ENCODE measurements at places on chromosomes 1 and 21.

GRCh38 chr1:54864460-54865208, 22.4 kb downstream of the DHCR24 start:
- no peak for DNase-seq

DNA sequence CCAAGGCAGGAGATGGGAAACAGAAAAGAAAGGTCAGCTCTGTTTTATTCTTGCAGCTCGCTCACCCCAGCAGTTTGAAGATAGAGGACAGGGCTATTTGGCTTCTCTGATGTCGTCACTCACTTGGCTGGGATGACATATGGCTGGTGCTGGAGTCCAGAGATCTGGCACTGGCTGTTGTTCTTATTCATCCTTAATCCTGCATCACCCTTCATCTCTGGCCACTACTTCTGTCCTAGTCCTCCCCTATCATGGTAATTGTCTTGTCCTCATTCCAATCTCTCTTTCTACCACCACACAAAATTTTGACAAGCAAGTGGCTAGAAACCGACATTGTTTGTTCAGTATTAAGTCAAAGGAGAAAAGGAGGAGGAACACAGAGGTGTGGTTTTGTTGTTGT, 103.8 kb upstream of the PDE4B start:
- no peak for DNase-seq

DNA sequence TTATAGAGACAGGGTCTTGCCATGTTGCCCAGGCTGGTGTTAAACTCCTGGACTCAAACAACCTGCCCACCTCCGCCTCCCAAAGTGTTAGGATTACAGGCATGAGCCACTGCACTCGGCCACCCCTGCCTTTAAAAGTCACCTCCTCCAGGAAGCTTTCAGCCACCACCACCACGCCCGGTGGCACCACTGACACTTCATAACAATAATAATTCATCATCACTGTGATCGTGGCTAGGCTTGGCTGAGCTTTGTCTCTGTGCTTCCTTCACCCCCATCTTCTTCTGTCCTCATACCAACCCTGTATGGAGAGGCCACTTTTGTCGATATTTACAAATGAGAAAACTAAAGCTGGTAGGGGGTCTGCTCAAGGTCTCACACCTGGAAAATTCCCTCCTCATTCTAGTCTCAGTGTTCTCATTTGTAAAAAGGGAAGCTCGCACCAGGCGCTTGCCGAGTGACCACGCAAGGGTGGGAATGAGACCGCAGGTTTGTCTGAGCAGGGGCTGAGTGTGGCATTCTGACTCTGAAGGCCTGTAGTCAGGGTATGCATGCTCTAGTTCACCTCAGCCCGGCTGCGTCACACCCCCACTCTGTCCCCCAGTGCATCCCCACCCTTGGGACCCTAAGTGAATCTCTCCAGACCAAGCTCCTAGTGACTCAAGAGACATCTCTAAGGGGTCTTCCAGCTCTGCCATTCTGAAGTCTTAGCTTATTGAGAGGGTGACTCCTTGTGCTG, 12.9 kb upstream of the EPHA2 start:
- DNase-seq, result no peak

DNA sequence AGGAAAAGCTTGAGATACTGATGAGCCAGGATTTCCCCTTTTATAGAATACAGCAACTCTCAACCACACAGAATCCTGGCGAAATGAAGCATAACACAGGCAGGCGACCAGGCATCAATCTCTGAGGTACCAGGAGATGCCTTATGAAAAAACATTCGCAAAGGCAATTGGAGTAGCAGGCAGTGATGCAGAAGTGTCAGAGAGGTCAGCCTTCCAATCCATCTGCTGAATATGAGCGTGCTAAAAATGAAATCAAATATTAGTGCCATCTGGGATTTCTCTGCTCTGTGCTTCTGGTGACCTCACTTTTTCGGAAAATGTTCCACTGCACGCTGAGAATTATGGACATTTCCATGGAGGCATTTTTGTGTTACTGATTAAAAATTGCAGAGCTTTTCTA, 258.8 kb downstream of the VAV3 start:
- DNase-seq, result no peak

DNA sequence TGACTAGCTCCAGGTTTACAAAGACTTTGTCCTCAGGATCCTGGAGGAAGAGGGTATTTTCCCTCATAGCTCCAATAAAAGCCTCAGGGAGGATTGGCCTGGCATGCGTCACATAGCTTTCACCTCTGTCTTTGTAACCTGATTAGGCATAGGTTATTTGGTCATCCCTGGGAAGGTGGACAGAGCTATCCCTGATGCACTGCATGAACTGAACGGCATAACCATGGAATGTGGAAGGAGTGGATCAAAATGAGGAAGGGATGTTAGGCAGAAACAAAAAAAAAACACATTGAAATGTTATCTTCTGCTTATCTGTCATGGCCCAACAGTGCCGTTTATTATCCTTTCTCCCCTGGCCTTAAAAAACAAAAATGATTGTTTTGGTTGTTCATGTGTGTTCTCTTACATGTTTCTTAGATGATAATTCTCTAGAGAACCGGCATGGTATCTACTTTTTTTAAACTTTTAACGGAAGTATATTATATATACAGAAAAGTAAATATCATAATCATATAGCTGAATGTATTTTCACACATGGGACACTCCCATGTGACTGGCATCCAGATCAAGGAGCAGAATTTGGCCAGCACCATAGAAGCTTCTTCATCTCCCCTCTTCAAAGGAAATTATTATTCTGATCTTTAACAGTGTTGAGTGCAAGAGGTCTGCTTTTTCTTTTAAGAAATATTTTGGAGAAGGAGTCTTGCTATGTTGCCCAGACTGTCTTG, 85.3 kb downstream of the RPS6KC1 start:
- no peak for DNase-seq

DNA sequence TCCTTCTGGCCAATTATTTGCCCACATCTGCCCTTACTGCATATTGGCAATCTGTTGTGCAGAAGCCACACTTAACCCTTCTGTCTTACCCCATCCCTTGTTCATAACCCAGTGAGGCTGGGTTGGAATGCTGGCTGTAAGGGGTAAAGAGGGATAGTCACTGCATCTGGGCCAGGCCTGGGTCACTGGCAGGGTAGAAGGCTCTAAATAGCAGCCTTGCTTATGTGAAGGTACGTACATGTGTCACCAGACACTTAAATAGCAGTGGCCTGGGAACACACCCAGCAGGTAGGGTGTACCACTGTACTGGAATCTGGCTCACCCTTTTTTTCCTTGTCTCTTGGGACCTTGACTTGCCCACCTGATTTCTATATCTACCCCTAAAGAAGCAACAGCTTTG, 9.9 kb upstream of the TARS2 start:
- no peak for DNase-seq

GRCh38 chr1:45246760-45247159, 40.4 kb upstream of the ZSWIM5 start:
- no peak for DNase-seq

DNA sequence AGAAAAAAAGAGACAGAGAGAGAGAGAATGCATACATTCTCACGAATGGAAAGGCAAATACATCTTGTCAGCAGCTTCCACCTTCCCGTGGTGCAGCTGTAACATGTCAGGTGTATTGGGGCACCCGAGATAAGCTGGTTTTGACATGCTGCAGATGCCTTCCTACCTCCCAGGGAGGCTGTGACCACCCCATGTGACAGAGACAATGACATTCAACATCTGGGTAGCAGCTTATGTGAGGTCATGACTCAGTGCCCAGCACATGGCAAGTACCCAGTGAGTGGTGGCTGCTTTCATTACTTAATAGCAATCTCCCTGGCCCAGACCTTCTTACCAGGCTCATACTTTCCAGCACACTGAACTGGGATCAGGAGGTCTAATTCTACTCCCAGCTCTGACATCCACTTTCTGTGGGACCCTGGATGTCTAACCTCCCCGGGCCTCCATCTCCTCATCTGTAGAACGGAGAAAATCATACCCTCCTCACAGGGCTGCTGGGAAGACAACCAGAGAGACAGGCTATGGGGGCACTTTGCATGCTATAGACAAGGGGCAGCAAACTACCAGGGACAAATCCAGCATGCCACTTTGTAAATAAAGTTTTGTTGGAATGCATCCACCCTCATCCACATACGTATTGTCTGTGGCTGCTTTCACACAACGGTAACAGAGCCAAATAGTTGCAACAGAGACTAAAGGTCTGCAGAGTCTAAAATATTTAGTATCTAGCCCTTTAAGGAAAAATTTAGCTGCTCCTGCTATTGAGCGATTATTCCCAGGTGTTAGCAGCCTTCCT, 38.5 kb upstream of the ZBTB40 start:
- DNase-seq, result no peak

- no peak for DNase-seq
Measured at GRCh38 chr1:39531526-39531925, 40.1 kb downstream of the BMP8A start.

DNA sequence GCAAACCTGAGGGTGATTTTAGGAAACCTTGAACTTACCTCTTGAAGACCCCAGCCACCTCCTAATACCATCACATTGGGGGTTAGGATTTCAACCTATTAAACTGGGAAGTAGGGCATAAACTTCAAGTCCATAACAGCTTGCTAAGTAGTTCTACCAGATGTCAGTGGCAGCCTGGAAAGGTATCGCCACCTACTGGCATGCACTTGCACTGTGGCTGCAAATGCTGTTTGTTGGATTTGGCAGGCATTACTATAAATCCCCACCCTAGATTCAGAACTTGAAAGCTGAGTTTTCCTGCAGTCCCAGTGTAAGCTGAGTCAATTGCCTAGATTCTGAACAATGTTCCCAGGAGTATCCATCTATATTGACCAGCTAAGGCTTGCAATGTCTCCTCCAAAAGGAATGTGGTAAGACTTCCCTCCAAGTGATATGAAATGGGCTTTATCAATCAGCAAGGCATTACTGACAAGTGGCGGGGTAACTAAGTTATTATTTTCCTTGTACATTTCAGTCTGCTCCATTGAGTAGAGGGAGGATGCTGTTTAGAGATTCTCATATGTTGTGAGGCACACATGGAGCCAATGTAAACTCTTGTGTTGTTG, 474.5 kb downstream of the PTPRC start:
- DNase-seq, result peak; percentile 58

DNA sequence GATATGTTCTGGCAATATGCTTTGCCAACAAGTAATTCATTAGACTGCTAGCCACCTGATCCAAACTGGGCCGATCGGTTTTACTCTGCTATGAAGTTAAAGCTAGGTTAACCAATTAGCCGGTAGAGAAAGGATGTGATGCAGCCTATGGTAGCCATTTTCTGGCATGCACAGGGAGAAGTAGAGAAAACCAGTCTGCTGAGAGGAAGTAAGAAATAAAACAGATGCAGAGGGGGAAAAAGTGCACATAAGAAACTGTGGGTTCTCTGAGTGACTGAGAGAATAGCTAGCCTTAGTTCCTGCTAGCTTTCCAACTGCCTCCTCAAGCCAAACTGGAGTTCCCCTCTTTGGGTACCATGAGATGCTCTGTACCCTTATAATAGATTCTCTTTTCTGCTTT, 52.8 kb downstream of the ARID4B start:
- DNase-seq, result no peak

GRCh38 chr1:82371844-82372498, 571.2 kb downstream of the ADGRL2 start:
- DNase-seq, result no peak

- DNase-seq, result no peak
Measured at GRCh38 chr1:243916160-243916559, 66.1 kb upstream of the AKT3 start.

DNA sequence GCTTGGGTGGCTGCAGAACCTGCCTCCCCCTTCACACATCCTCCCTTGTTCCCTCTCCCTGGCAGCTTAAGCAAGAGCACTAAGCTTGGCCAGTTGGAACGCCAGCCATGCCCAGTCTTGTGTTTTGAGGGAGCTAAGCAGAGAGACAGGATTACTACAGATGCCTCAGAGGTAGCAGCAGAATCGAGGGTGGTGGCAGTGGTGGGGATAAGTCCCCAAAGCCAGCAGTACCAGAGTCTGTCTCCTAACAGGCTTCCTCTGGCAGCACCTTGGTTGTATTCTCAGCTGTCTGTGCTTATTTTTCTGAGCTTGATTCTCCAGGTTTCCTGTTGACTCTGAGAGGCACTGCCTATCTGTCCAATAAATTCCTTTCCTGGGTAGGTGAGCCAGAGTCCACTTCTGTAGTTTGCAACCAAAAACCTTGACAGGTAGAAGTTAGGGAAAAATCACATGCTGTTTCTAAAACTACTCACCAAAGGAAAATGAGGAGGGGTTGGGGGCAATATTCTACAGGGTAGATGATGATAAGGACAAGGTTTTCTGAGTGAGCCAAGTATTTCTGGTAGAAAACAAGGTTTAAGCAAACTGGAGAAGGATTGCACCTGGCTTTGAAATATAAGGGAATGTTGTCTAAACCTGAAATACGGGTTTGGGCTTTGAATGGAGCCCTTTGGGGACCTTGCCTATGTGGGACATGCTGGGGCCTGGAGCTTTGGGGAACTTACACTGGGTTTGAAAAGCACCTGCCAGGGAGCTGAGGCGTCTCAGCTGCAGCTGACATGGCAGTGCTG, 100.8 kb downstream of the PBX1 start:
- no peak for DNase-seq

DNA sequence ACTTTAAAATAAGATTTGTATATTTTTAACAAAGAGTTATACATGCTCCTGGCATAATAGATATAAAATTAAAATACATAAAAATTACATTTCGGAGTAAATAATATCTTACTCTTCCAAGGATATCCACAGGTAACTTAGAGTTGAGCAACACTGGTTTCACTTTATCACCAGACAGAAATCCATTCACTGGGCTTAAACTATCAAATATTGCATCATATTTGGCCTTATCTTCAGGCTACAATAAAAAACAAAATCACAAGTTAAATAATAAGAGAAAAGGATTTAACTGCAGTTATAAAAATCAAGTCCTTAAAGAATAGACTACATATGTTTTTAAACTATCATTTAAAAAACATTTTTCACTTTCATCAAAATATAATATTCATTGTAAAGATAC, 55.5 kb downstream of the EPS15 start:
- DNase-seq, result no peak

Data from naive thymus-derived CD8-positive, alpha-beta T cell (primary cell).